ENCODE measurements at places on chromosomes 13 and 19.

DNA sequence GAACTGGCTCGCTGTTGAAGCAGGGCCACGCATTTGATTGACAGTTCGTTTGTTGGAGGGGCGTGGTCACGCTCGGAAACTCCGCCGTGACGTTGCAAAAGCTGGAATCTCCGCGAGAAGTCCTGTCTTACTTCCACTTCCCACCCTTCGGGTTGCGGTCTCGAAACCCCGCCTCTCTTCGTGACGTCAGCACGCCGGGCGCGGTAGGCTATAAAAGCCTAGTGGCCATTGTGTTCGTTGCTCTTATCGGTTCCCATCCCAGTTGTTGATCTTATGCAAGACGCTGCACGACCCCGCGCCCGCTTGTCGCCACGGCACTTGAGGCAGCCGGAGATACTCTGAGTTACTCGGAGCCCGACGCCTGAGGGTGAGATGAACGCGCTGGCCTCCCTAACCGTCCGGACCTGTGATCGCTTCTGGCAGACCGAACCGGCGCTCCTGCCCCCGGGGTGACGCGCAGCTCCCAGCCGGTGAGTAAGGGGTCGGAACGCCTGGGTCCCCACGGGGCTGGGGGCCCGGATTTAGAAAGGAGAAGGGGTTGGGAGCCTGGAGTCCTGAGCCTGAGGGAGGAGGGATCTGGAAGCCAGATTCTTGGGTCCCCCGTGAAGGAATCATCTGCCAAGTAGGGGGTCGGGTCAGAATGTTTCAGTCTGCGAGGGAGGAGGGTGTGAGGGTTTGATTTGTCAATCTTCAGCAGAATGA lies at the start of gene PPP1R15A:
Gene PPP1R15A, plus strand, starts transcription at position 240 of the 702 bp plus-strand sequence. CDS start 813 bp downstream, outside the sequence.
- DNase-seq = peak; percentile 99

- DNase-seq = no peak
These were observed 158.2 kb downstream of the HS6ST3 start for GRCh38 chr13:96248103-96248502.

- DNase-seq = no peak
These were observed 55.8 kb downstream of the AKAP11 start for GRCh38 chr13:42327725-42328124.

GRCh38 chr13:107838588-107839161 lies 376.7 kb downstream of the LIG4 start:
- no peak for DNase-seq

DNA sequence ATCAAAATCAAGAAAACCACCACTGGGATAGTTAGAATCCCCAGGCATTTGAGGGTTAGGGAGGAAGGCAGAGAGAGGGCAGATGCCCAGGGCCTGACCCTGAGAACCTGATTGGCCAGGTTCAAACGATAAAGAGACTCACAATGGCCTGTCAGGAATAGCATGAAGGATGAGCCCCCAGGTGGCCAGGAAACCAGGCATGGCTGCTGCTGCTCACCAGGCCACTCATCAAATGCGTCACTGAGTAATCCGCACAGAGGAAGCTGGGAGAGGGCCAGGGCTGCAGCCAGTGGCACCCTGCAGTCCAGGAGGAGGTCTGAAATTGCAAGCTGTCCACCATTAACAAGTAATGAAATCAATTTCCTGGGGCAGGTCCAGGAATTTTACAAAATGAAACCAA lies 111.3 kb downstream of the KATNAL1 start:
- DNase-seq = no peak

- no peak for DNase-seq
These were observed 48.6 kb upstream of the POSTN start for GRCh38 chr13:37647031-37647650.

GRCh38 chr13:94464771-94465170 lies 14.7 kb downstream of the DCT start:
- peak; percentile 9 for DNase-seq

DNA sequence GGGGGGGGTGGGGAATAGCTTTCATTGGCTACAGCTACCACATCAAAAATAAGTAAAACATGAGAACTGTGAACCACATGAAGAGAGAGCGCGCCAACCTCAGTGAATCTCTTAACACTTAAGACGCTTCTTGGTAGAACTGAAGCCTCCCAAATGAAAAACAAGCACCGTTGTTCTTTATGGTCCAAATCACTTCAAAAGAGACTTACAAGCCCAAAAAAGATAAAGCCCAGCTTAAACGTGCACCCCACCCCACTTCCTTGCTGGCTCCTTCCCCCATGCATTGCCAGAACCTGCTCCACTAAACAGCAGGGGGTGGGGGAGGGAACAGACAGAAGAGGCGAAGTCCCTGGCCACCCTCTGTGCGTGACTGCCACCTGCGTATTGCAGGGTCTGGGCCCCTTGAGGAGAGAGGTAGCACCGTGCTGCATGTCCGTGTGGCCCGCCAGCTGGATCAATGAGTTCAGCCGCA lies 479.1 kb downstream of the FOXO1 start:
- DNase-seq = peak; percentile 41

- no peak for DNase-seq
These were observed 13.9 kb downstream of the TSKS start for GRCh38 chr19:49749055-49749716.

DNA sequence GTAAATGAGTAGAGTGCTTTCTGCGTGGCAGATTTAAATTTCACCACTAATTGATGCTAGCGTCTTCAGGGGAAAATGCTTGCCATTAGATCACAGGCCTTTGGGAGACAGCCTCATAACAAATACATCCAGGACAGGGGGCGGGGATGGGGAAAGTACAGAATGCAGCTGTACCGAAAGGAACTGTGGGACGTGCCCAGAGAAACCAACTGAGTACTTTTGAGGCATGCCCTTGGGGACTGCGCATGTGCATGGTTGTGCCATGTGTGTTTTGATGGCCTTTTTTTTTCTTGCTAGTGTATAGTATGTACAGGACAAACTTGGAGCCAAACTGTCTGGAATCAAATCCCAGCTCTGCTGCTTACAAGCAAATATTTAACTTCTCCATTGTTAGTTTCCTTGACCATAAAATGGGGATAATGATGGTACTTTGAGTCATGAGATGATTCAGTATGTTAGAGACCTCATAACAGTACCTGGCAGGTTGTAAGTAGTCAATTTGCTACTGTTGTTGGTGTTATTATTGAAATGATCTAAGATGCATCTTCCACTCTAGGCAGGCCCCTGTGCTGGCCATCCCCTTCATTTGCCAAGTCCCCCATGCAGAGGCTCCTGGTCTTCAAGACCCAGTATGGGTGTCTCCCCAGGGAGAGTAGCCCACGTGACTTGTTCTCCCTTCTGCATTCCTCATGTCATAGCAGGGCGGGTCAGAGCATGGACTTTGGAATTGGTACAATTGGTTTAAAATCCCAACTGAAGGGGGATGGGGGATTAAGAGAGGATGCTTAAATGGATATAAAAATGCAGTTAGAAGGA lies 68.3 kb upstream of the NPAS1 start:
- peak; percentile 7 for DNase-seq
